ENCODE measurements at places on chromosomes 7 and 10. TPM values are rescaled to one million over a fixed set of nuclear protein-coding genes. Genes with fewer than 3 reads are reported as not detected.

AGBL3 gene
- total RNA-seq = 0.58 TPM

OR6B1 gene
- total RNA-seq = not detected

MINPP1 gene
- 33.0 TPM for total RNA-seq

RAB11FIP2 gene
- total RNA-seq = 8.2 TPM

PRR15 gene
- 112 TPM for total RNA-seq

RAB19 gene
- total RNA-seq = not detected

ZNF438 gene
- total RNA-seq = 5.4 TPM

PLEKHA1 gene
- total RNA-seq = 30.2 TPM

OR2A12 gene
- total RNA-seq = not detected
